ENCODE measurements at places on chromosomes 1 and 21. TPM values are rescaled to one million over a fixed set of nuclear protein-coding genes. Genes with fewer than 3 reads are reported as not detected.

- no peak for DNase-seq
Measured at GRCh38 chr1:248843687-248844086, 5.7 kb downstream of the ZNF672 start.

- no peak for DNase-seq
Measured at GRCh38 chr1:209869291-209870149, 41.7 kb downstream of the UTP25 start.

TTC34 gene
- total RNA-seq, result 0.75 TPM

DYRK3 gene
- total RNA-seq, result 35.3 TPM

- DNase-seq, result no peak
Measured at GRCh38 chr1:234851450-234852438, 241.8 kb upstream of the IRF2BP2 start.

DNA sequence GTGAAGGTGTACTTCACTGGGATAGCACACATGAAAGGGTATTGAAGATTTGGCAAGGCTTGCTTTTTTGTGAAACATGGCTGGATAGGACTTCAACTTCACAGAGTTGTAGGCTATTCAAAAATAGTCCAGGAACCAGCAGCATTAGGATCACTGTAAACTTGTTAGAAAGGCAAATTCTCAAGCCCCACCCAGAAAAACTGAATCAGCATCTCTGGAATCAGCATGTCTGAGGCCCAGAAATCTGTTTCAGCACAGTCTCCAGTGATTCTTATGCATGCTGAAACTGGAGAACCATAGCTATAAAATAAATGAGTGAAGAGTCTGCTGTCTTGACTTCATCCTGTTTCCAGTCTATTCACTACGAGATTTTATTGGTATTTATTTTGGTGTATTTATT, 8.1 kb upstream of the KRTAP21-3 start:
- DNase-seq, result peak; percentile 51

DNA sequence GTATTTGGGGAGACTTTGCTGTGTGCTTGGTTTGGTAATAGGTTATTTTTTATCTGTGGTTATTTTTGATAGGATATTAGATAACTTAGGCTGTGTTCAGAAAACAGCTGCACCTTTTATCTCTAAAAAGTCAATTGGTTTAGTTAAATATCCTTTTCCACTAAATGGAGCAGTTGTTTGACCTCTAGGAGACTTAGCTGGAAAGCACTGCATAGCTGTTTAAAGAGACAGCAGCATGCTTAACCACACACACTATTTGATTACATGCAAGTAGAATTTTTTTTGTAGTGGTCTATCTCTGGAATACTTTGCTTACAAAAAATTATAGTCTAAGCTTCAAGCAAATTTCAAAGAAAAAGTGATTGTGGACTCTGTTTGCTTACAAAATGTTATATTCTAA, 6.5 kb upstream of the PALMD start:
- DNase-seq, result no peak

GRCh38 chr1:192839162-192840066, 30.6 kb downstream of the RGS2 start:
- DNase-seq, result no peak

- DNase-seq, result peak; percentile 9
Measured at GRCh38 chr1:58290685-58291372, 255.7 kb downstream of the OMA1 start.

DNA sequence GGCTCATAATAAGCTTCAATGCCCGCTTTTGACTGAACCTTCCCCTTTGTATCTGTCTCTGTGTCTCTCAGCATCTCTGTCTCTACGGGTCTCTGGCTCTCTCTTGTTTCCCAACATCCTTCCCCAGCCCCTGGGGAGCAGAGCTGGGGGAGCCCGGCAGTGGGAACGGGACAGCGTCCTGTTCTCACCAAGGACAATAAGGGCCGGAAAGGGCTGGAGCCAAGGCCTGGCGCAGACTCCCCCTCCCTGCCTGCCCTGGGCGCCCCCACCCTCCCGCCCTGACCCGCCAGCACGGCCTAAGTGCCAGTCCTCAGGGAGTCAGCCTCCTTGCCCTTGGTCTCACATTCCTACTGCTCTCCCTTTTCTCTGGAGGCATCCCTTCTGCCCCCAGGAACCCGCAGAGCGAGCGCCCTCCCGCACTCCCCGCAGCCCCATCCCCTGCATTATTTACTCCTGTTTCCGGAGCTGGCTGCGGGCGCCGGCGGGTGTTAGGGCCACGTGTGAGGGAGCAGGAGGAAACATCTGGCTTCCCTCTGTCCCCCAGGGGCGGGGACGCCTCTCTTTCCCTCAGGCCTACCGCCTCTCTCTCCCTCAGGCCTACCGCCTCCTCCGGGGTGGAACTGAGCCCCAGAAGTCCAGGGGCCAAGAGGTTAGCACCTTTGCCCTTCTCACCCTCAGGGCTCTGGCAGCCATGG, 6.5 kb downstream of the KRTCAP2 start:
- DNase-seq, result no peak

DNA sequence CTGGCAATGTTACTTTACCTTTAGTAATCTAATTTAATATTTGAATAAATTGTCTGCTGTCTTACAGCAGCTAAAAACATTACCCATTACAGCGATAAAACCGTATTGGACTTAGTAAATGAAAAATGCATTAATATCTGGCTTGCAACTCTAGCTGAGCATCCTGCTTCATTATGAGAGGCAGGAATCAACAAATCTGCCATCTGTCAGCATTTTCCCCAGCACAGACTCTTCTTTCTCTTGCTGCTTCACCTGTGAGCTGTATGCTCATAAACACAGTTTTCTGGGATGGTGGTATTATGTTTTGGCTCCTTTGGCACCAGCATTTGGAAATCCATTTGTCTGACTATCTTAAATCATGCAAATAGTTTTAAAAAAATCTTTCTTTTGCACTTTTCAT, 487.1 kb downstream of the KCNT2 start:
- no peak for DNase-seq

RGS5 gene
- total RNA-seq, result 3.6 TPM

DNA sequence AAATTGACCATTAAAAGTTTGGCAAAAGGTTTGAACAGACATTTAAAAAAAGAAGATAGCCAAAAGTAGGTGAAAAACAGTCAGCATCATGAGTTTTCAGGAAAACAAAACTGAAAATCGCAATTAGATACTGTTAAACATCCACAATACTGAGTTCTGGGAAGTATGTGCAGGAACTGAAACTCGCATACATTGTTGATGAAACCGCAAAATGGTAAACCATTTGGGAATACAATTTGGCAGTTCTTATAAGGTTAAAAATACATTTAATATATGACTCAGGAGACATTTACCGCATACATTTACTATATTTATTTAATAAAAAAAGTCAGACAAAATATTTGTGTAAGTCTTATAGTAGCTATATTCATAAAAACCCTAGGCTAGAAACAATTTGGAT, 393.2 kb downstream of the COL11A1 start:
- no peak for DNase-seq

LCE2B gene
- total RNA-seq, result not detected

TTLL10 gene
- total RNA-seq, result not detected

UMODL1 gene
- under 0.01 TPM for total RNA-seq

GRCh38 chr1:229432905-229433304, 989 bp downstream of the ACTA1 start:
- no peak for DNase-seq

DNA sequence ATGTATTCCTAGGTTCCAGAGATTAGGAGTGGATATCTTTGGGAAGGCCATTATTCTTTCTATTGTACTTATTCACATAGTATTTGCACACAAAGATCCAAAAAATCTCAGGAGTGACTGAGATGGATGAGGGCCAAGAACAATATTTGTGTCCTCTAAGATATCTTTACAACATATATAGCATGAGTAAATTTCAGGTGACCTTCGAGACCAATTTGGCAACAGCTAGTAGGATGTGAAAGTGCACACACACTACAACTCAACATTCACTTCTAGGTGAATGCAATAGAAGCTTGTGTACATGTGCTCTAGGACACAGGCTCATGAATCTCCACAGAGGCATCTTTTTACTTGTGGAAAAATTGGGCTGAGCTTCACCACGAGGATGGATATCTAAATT, 224.0 kb downstream of the C1orf94 start:
- no peak for DNase-seq

DNA sequence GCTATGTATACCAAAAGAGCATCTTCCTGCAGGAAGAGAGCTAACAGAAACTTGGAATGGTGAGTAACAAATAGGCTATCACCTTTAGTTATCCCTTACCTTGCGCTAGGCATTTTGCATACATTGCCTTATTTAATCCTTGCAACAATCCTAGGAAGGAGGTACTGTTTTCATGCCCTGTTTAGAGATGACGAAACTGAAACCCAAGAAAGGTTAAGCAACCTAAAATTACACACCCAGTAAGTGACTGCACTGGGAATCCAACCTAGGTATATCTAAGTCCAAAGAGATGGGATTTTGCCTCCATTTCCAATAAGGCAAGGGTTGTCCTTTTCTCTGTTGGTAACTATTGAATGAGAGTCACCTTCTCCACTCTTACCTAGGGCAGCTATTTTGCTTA, 144.5 kb downstream of the TM2D1 start:
- DNase-seq, result no peak

- no peak for DNase-seq
Measured at GRCh38 chr1:40478276-40478675, 1.2 kb downstream of the ZFP69 start.

- DNase-seq, result no peak
Measured at GRCh38 chr21:41357546-41357945, 4.3 kb upstream of the MX2 start.

DNA sequence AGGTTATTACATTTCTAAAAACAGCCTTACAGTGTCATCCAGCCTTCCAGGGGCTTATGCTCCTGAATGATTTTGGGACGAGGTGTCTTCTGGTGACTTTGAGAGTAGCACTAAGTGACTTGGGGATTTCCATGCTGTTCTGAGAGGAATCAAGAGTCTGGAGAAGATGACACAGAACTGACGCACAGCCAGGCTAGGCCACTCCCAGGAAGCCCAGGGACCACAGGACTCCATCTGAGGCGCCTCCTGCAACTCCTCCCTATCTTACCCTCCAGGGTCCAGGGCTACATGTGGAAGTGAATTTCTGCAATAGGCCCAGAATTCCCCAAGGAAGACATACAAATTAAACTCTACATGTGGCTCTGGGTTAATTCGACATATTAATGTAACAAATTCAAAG, 92.5 kb downstream of the SLC25A24 start:
- DNase-seq, result peak; percentile 67

DNA sequence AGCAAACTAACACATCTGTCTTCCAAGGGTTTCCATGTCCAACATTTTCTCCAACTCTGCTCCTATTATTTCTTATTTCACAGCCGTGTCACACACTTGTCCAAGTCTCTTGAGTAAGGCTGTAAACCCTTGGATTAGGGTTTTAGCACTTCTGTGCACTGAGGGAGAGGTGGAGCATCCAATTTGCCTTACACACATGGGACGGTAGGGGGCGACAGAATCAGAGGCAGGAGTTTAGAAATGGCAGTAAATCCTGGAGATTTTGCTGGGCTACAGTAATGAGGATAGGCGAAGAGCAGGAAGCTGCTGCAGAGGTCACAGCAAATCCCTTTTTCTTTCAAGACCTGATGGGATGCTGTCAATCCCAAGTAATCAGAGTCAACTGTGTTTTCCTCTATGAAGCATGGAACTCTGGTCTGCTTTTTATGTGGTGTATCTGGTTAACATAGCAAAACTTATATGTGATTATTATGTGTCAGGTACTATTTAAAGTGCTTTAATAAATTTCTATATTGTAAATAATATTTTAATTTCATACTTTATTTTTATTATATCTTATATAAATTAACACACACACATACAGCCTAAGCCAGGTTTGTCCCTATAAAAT, 15.4 kb upstream of the LCE5A start:
- DNase-seq, result no peak

GRCh38 chr1:3319874-3320245, 134.6 kb upstream of the ARHGEF16 start:
- DNase-seq, result peak; percentile 3

DNA sequence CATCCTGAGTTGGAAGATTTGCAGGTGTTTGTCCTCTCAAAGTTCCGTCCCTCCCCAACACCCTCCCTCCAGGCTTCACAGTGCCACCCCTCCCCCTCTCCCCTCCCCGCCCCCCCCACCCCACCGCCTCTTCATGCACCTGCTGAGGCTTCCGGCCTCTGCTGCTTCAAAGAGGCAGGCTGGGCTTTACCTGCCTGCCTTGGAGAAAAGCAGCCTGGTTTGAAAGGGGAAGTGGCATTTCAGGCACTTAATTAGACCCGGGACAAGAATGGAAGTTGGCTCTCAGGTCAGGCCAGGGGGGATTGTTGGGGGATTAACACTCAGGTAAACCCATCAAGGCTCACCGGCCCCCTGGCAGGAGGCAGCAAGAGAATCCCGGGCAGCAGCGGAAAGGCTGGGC, 21.1 kb downstream of the PAX7 start:
- no peak for DNase-seq

- DNase-seq, result peak; percentile 14
Measured at GRCh38 chr1:215489771-215490565, 77.1 kb upstream of the KCTD3 start.

GRCh38 chr1:186653312-186653711, 26.9 kb downstream of the PTGS2 start:
- no peak for DNase-seq

FAM110D gene
- total RNA-seq, result not detected

TNFSF18 gene
- not detected for total RNA-seq

TEKT2 gene
- not detected for total RNA-seq

CHAF1B gene
- 4.5 TPM for total RNA-seq

- no peak for DNase-seq
Measured at GRCh38 chr1:40251456-40251855, 3.7 kb downstream of the TMCO2 start.
